ENCODE measurements at places on chromosomes 4 and X.

- DNase-seq = no peak
These were observed 2.9 kb upstream of the TREX2 start for GRCh38 chrX:153448556-153449367.

GRCh38 chr4:60981534-60981933 is 218.6 kb upstream of the ADGRL3 start:
- DNase-seq = no peak

DNA sequence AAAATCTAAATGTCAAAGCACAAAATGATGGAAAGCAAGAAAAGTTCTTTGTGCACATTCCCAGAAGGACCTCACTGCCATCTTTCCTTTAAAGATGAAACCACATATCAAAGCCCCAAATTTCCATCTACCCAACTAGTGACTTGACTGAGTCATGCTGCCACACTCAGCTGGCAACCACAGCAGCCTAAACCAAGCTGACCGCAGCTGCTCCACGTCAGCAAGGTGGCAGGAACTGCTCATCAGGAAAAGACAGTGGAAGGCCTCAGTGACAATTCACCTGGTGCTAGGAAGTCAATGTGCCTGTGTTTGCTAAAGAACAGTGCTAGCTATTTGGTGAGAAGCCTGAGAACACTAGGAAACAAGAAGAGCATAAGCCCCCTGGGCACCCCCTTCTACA is 26.1 kb downstream of the ACOX3 start:
- no peak for DNase-seq

DNA sequence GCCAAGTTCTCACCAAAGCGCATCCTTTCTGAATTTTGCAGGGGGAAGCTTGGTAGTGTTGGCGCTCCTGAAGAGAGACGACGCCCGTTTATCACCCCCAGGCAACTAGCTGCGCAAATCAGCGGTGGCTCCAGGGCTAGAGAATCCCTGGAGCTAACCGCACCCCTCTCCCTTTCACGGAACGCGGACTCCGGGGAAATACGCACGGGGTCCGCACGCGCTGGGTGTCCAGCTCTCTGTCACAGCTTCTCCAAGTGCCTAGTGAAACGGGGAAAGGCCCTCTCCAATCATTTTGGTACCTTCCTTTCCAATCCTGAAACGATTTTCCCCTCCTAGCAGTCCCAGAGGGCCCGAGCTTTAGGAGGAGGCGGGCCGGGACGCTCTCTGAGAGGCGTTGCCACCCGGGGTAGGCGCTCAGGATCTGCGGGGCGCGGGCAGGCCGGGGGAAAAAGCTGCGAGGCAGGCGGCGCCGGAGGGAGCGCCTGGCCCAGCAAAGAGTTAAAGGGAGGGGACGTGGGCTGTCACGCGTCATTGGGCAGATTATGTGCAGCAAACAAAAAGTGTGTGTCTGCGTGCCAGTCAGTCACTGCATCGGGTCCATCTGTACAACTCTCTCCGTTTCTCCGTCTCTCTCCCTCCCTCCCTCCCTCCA is at the start of gene PRDM8:
TSS of gene PRDM8 (plus strand) at position 582 of the 652 bp plus-strand sequence. CDS start 2,578 bp downstream, outside the sequence.
- no peak for DNase-seq

- no peak for DNase-seq
These were observed 68.0 kb downstream of the NFKB1 start for GRCh38 chr4:102569200-102569599.

- DNase-seq = peak; percentile 0
These were observed 154.6 kb downstream of the EVC2 start for GRCh38 chr4:5553801-5554200.

- no peak for DNase-seq
These were observed 69.7 kb upstream of the WWC2 start for GRCh38 chr4:183029365-183029764.

DNA sequence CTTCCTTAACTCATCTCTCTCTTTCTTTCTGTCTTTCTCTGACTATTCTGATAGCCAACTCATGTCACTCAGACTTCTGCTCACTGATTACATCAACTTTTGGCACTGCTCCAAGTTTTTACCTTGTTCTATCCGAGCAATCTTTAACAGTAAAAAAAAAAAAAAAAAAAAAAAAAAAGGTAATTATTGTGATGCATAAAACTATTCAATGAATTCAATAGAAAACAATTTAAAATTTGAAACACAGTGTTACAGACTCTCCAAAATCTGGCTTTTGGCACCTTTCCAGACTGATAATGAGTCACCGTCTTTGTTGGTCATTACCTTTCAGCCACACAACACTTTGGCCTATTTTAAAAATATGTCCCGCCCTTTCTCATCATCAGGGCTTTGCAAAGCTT is 229.5 kb downstream of the GALNTL6 start:
- no peak for DNase-seq

GRCh38 chrX:45850197-45850774 is 649.6 kb upstream of the DIPK2B start:
- no peak for DNase-seq

DNA sequence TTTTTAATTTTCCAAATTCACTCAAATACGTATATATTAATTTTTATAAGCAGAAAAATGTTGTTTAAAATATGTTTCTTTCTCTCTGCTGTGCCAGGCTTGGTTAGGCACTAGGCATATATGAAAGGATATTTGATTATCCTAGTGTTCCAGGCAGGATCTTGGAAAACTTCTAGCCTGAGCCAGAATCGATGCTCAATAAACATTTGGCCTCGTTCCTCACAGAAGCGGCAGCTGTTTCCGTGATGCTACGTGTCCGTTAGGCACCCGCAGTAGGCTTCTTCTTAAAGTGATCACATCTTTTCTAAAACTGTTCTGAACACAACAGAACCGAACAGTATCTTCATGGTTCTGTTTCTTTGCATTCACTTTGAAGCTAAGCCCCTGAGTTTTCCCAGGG is 50.1 kb upstream of the CRMP1 start:
- DNase-seq = no peak

DNA sequence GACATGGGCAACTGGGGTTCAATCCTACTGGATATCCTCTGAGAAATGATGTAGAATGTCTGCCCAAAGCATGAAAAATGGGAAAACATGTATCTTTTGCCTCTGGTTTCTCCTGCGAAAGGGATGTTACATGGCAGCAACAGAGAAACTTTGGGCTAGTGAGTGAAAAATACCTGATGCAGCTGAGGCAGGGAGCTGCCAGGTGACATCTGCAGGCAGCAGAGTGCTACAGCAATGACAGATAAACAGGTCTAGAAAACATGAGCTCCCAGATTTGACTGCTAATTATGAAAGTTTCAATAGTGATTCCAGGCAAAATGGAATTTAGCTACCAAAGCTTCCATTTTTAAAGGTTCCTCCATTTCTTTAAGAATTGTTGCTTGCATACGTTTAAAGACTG is 4.8 kb upstream of the CXCL1 start:
- DNase-seq = no peak

DNA sequence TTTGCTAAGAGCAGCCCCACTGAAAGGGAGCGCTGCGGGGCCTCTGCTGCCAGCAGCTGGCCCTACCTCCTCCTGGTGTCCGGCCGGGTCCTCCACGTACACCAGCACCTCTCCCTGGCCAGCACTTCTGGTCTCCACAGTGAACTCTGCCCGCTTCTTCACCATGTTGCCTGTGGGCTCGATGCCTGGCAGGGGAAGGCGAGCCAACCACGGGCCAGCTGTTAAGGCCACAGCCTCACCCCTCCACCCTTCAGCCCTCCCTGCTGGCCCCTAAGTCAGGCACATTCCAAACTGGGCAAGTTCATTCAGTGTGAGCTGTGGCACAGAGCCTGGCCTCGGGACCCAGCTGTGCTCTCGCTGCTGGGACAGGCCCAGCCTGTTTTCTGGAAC is 7.8 kb downstream of the FLNA start:
- no peak for DNase-seq

- DNase-seq = no peak
These were observed 93.9 kb upstream of the C1QTNF7 start for GRCh38 chr4:15333692-15334633.
